NCI-H1436 treated with DMSO at 0.1 percent for 48 hours (cell line): ENCODE measurements at places on chromosomes 12 and 14.
A peak's percentile ranks its signal among the peaks of the same experiment; 100 is the strongest.

DNA sequence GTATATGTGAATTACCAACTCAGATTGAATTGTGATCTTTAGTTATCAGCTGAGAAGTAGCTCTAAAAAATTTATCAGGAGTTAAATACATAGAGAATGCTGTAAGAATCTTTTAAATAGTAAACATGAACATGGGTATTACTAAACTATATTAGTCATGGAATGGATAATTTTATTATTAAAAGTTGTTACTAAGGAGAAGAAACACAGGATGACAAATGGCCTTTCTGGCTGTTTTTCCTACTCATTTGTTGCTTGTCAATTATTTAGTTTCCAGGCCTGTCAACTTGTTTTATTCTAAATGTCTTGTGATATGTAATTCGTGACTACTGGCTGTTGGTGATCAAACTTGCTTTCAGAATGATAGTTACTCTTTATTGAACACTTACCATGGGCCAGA lies 58.7 kb downstream of the KTN1 start:
- DNase-seq = no peak

- no peak for DNase-seq
These were observed 128.0 kb downstream of the STXBP6 start for GRCh38 chr14:24921903-24922302.

DNA sequence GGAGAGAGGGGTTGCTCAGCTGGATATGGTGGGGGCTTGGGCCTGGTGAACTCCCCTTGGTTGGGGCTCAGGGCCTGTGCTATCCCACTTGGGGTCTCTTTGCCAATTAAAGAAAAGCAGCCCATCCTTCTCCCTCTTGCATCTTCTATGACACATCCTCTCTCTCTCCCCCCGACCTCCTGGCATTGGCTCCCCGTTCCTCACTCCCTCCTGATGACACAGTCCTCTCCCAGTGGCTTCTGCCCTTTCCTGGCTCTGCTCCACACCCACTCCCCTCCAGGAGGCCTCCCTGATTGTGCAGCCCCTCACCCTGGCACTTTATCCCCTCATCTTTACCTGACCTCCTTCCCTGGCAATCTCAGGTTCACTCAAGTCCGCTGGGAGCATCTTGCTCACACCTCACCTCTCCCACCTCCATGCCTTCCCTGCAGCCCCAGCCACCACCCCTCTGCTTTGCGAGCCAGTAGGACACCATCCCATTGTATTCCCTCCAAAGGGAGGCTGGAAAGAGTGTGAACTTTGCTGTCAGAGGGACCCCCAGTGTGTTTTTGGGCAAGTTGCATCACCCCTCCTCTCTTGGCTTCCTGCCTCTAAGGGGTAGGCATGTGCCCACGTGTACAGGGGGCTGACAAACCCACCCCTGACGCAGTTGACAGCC lies 10.7 kb downstream of the KRT80 start:
- DNase-seq = no peak

DNA sequence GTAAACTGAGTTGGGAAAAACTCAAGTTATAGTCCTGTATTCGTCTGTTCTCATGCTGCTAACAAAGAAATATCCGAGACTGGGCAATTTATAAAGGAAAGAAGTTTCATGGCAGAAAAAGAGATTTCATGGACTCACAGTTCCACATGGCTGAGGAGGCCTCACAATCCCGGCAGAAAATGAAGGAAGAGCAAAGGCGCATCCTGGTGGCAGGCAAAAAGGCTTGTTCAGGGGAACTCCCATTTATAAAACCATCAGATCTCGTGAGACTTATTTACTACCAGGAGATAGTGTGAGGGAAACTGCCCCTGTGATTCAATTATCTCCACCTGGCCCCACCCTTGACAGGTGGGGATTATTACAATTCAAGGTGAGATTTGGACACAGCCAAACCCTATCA lies 292.6 kb upstream of the SYT1 start:
- DNase-seq = no peak

GRCh38 chr14:87888136-87888999 lies 104.6 kb downstream of the GALC start:
- DNase-seq = no peak

DNA sequence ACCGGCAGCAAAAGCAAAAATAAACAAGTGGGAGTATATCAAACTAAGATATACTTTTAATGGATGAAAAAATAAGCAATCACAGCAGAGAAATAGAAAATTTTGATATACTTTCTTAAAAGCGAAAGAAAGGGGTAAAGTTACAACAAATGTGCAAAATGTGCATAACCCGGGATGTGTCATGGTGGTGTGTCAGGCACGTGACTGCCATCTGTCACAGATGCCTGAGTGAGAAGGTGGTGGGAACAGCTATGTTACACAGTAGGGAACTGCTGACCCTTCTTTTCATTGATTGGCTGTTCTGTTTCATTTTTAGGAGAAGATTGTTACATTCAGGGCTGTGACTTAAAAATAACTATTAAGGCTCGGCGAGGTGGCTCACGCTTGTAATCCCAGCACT lies 168.1 kb upstream of the PELI2 start:
- no peak for DNase-seq

- DNase-seq = no peak
These were observed 18.9 kb downstream of the PPP1R13B start for GRCh38 chr14:103828315-103828967.

DNA sequence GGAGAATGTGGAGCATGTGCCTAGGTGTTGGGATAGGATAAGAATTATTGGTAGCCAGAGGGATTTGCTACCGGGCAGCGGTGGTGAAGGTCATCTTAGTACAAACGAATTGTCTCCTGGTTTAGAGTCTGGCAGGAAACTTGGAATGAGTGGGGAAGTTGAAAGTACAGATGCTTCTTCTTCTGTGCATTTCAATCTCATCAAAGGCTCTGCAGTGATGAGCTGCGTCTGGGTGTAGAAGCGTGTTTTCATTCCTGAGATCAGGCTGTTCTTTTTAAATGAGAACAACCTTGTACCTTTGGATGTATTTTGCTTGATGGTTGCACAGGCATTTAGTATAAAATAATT lies 2.1 kb downstream of the WNK1 start:
- DNase-seq = no peak

DNA sequence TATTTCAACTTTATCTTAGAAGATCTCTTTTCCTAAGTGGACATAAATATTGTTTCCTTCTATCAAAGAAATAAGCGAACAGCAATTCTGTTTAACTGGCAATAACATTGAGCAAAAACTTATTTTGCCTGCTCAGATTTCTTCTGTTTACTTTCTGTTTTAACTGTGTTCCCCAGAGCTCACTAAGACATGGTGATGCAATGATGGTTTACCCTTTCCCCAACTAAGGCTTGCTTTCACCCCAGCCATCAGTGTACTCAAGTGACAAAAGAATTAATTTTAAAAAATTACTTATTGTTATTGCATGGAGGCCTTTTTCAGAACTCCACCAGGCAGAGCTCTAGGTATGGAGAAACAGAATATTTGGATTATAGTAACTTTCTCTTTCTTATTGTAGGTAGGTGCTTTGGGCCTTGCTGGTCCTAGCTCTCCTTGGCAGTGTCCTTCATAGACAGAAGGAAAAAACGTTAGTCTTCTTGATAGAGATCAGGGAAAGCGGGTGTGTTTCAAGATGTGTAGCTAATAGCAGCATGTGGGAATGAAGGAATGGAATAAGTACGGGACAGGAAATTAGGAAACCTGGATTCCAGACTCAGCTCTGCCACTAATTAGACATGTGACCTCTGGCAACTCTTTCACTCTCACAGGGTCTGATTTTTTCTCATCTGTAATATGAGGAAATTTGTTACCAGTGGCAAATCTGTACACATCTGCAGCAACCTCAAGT lies 14.6 kb upstream of the DDHD1 start:
- no peak for DNase-seq

DNA sequence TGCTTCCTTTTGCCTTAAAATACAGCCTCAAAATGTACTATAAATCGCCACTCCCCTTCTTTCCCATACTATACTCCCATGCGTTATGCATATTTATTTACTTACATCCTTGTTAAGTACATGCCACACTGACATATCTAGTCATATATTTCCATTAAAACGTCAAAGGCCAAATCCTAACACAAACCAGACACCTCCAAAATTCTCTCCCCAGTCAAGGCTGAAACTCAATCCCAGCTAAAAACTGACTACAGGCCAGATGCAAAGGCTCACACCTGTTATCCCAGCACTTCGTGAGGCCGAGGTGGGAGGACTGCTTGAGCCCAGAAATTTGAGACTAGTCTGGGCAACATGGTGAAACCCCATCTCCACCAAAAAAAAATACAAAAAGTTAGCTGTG lies 5.7 kb upstream of the CAND1 start:
- no peak for DNase-seq

DNA sequence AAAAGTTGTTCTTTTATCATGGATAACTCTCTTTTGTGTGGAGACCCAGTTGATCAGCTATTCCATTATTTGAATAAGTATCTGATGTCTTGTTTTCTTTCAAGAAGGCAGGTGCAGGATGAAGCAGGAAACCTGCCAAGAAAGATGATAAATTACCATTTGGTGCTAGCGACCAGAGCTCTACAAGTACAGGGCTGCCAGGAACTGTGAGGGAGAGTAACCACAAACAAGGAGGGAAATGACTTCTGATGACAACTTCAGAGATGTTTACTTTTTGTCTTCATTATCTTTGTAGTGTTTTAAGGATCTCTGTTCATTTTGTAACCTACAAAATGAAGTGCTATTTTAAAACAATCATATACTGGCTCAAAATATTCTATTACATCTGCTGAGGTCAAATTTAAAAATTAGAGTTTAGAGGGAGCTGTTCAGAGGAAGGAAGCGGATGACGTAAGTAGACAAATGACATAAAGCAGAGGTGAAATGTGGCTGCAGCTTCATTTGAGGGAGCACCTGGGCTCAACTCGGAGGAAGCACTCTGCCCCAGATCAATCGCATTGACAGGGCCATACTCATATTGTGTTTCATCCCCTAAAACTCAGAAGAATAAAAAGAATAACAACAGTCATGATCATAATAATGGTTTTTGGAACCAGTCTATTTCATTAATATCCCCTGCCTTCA lies 226.8 kb downstream of the C12orf42 start:
- DNase-seq = peak; percentile 99
